Stimulated activated CD4-positive, alpha-beta T cell treated with anti-CD3 and anti-CD28 coated beads, Interleukin-1b, Interleukin-23, amount 100 ng/mL, for 1 hour (primary cell): ENCODE measurements at places on chromosomes 13 and 19.

GRCh38 chr13:43484432-43485225, 302.1 kb downstream of the ENOX1 start:
- no peak for DNase-seq

DNA sequence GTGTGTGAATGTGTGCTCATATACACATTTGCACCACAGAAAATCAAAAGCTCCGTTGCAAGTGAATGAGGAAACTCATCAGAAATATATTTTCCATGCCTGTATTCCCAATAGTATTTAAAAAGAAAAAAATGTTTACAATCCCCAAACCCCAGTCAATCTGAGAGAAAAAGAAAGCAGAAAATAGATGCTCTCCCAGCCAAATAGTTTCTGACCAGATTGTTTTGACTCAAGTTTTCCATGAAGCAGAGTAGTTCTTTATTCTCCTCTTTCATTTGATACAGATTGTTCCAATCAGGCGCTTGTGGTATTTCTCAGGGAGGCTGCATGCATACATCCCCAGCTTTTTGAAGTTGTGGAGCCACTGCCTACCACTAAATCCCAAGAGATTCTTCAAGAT, 110.6 kb downstream of the STARD13 start:
- no peak for DNase-seq

GRCh38 chr13:21594715-21595545, 9.0 kb downstream of the MICU2 start:
- DNase-seq, result no peak

DNA sequence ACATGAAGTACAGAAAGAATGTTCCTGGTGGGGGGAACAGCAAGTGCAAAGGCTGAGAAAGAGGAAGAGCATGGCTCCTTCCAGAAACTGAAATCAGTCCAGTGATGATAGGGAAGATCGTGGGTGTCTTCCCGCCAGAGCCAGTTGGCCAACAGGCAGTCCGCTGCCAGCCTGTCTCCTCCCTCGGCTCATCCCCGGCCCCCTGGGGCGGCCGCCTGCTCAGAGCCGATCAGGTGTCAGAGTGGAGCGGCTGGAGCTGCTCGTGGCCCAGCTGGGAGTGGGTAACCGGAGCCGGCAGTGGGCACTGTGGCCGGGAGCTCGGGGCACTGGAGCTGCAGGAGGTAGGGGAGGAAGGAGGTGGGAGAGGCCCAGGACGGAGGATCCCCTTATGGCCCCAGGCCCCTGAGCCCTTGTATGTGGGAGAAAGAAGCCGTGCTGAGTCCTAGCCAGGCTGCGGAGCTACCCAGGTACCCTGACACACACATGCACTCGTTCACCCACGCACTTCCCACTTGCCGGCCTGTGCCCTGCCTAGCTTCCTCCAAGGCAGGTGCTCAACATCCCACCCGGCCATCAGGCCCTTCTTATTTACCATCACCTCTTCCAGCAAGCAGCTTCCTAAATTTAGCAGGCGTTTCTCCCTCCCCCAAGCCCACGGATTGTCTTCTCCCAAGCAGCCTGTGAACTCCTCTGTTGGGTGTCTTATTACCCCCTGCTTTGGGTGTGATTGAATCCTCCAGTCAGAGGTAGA, 1.7 kb downstream of the ANKRD24 start:
- DNase-seq, result no peak

DNA sequence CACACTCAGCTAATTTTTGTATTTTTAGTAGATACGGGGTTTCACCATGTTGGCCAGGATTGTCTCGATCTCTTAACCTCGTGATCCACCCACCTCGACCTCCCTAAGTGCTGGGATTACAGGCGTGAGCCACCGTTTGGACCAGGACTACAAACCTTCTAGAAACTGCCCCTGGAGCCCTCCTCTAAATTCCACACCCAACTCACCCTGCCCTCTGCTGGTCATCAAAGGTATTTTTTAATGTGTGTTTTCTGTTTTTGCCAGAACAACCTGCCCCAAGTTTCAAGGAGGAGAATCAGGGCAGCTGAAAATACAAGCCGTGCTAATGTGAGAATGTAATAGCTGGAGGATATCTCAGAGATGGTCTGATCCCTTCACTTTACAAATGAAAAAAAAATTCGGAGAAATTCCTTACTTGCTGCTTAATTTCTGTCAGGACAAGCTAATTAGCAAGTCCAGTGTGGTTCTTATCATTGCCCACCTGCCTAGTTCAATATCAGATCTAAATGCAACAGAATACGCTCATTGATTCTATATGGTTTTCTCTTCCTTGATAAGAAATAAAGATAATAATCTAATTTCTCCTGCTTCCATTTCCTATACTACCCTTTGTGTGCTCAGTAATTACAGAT, 4.1 kb downstream of the ATP8A2 start:
- no peak for DNase-seq

DNA sequence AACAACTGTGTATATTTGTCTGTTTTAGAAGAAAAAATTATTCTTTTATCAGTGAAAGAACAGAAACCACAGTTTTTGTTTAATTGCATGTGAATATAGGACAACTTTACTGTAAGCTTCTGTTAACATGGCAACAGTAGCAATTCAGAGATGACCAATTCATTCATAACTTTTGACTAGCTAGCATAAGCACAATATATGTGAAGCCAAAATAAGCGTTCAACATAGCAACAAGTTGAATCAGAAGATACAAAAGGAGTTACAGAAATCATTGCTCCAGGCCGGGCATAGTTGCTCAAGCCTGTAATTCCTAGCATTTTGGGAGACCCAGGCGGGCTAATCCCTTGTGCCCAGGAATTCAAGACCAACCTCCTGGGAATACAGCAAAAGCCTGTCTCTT, 197.1 kb upstream of the GPC6 start:
- no peak for DNase-seq

DNA sequence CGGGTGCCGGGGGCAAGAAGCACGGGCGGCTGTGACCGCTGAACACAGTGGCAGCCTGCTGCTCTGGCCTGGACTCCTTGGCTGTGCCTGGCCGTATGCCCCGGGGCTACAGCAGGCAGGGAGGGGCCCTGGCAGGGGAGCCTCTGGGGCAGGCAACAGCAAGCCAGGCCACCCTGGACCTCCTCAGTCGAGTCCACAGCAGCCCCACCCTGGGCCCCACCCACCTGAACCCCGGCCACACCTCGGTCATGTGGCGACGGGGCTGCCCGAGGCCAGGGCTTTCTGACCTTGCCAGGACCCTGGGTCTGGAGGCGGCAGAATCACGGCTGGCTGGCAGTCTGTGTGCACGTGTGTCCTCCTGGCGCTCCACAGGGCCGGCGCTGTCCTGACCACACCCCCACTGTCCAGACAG, 8.7 kb downstream of the CILP2 start:
- no peak for DNase-seq
